ENCODE measurements at places on chromosomes 5 and 9.

- no peak for DNase-seq
Observed at GRCh38 chr9:77594963-77595362, 53.2 kb downstream of the GNA14 start.

GRCh38 chr5:125214080-125214479 lies 467.6 kb upstream of the ZNF608 start:
- DNase-seq, result no peak

GRCh38 chr9:112839331-112839730 lies 51.3 kb downstream of the SLC46A2 start:
- no peak for DNase-seq

DNA sequence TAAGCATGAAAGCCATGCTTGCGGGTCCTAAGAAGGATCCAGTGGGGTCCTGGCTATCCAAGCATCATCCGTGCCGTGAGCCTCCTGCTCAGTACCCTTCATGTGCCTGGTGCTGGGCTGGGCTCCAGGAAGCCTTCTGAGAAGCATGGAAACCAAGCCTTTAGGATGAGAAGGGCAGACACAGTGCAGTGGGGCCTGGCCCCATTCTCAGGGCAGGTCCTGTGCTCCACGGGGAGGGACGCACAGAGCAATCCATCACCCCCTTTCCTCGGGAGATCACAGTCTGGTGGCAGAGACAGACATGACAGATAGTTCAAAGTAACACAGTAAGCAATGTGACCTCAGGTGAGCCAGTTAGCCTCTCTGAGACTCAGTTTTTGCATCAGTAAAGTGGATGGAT lies 76.9 kb downstream of the RGS3 start:
- DNase-seq, result no peak

DNA sequence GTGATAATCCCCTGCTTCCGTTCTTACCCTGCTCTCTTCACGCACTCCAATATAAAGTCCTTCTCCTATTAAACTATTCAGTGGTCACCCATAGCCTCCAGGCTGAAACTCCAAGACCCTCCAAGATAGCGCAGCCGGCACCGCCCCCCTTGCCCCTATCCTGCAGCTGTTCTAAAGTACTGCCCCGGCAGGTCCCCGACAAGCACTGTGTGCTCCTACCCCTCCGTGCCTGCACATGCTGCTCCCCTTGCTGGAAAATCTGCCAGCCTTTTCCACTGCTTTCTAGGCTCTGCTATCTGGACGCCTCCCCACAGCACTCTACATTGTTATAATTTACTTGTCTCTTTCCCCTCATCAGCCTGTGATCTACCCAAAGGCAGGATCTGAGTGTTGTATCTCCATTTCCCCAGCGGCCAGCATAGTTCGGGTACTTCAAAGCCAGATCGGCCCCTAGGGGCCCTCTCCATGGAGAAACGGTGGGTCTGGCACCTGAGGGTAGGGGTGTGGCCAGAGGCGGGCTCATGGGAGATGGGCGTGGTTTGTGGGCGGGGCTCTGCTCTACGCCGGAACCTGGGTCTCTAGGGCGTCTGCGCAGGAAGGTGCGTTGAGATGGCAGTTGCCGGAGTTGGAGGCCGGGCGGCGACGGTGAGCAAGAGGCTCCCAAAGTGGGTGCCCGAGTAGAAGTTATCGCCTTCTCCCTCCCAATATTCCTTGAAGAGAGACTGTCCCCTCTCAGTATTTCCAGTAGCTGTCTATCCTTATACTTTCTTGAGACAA lies 83.5 kb upstream of the RUSC2 start:
- DNase-seq, result peak; percentile 7

GRCh38 chr9:88234114-88234513 lies 95.8 kb upstream of the SPATA31C2 start:
- no peak for DNase-seq

DNA sequence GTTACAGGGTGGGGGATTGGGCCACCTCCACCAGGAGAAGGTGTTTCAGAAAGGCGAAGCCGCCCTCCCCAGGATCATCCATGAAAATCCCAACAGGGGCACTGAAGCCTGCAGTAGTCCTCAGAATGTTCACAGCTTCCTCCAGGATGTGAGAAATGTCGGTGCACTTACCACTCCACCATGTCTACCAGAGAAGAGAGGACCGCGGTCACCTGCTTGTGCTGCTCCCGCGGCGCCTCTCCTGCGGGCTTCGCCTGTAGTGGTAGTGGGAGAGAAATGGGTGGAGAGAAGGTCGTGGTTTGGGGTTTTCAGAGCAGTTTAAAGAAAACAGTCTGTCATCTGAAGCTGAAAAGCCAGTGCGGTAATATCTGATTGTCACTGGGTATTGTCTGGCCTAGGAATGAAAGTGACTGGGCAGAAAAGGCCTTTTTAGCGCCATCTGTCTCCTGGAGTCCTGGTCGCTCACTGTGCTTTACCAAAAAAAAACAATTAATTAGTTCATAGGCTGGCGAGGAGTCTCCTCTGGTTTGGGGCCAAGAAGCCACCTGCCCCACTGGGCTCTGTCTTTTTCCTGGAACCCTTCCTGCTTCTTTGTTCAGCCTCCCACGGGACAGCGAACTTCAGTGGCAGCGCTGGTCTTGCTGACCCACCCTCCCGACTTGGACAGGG lies 23.0 kb upstream of the PPP1R26 start:
- no peak for DNase-seq

GRCh38 chr9:125904155-125904851 lies 157.1 kb downstream of the PBX3 start:
- DNase-seq, result no peak

DNA sequence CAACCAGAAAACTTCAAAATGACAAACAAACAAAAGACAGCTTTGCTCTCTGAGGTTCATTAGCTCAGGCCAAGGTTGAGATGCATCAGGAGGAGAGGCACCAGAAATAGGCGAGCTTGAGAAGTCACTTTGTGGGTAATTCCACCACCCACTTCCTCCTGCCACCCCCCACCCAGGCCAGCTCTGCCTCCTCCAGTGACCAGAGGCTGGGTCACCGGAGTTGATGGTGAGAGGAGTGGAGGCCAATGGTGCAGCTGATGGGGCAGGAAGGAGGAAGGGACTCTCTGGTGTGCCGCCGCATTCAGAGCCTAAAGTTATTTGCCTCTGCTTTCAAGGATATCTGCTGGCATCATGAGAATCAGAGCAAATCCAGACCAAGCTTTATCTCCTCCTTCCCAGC lies 73.8 kb upstream of the ASTN2 start:
- no peak for DNase-seq

- DNase-seq, result no peak
Observed at GRCh38 chr5:121156565-121156964, 692.5 kb downstream of the PRR16 start.

DNA sequence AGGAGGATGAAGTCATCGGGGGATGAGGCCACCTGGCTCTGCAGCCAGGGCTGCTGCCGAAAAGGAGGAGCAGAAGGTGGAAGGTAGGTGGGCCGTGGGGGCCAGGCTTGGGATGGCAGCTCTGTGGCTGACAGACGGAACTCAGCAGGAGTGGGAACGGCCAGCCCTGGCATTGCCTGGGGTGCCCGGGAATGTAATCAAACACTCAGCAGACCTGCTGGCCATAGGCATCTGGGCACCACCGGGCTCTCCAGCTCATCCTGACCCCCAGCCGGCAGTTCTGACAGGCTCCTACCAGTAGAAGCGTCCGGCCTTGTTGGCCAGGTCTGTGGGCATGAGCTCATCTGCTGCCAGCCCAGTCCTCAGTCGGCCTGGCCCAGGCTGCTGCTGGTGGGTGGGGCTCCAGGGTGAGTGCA lies 4.3 kb upstream of the FAT2 start:
- no peak for DNase-seq

DNA sequence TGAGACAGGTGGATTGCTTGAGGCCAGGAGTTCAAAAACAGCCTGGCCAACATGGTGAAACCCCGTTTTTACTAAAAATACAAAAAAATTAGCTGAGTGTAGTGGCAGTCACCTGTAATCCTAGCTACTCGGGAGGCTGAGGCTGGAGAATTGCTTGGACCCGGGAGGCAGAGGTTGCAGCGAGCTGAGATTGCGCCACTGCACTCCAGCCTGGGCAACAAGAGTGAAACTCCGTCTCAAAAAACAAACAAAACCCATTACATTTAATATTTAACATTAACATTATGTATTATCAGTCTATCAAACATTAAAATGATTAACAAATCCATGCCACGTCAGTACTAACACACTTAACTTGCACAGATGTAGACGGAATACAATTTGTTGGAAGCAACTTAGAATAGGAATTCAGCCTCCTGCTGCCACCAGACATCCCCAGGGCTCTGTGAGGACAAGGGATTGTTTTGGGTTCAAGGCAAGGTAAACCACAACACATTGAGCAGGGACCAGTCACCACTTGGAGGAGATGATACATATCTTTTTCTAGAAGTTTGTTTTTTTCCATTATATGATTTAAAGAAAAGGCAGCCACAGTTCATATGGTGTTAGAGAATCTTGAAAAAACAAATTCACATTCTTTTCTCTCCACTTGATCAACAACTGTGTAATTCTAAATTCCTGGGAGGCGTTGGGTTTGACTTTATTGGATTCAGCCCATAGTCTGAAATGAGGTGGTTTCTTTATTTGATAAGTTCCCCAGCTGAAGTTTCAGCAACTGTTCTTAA lies 104.1 kb upstream of the BASP1 start:
- no peak for DNase-seq

- DNase-seq, result no peak
Observed at GRCh38 chr9:93120846-93121315, 13.2 kb downstream of the NINJ1 start.

- no peak for DNase-seq
Observed at GRCh38 chr5:144691936-144692335, 521.3 kb downstream of the KCTD16 start.

DNA sequence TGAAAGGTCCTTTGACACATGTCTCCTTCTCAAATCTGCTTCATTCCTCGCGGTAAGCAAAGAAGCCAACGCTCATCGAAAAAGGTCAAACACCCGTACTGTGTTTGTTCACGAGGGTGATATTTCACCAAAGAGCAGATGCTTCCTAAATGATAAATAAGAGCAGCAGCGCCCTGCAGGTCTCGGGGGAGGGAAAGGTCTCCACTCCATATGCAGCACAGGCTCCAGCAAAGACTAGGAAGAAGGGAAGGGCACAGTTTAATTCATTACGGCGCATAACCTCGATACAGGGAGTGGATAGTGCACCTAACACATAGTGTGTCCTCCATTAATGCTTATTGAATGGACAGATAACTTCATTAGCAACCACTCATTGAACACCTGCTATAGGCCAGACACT lies 593.3 kb downstream of the CDK5RAP2 start:
- no peak for DNase-seq

DNA sequence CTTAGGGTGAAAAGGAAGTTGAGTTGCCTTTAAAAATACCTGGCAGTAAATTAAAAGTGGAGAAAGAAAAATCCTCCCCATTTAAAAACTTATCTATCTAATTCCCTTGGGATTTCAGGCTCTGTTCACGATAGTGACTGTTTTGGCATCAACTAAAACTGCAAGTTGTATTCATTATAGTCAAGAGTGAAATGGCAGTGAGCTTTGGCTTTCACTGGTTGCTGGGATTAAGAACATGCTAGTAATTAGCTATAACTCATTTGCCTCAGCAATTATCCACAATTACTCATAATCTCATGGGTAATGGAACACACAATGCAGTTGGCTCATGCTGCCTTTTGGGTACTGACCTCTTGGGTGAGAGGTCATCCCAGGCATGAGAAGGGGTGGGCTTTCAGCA lies 250.1 kb downstream of the GAS1 start:
- no peak for DNase-seq

- DNase-seq, result no peak
Observed at GRCh38 chr5:68641211-68641610, 425.7 kb downstream of the PIK3R1 start.

- no peak for DNase-seq
Observed at GRCh38 chr9:38384990-38385848, 7.3 kb upstream of the ALDH1B1 start.

DNA sequence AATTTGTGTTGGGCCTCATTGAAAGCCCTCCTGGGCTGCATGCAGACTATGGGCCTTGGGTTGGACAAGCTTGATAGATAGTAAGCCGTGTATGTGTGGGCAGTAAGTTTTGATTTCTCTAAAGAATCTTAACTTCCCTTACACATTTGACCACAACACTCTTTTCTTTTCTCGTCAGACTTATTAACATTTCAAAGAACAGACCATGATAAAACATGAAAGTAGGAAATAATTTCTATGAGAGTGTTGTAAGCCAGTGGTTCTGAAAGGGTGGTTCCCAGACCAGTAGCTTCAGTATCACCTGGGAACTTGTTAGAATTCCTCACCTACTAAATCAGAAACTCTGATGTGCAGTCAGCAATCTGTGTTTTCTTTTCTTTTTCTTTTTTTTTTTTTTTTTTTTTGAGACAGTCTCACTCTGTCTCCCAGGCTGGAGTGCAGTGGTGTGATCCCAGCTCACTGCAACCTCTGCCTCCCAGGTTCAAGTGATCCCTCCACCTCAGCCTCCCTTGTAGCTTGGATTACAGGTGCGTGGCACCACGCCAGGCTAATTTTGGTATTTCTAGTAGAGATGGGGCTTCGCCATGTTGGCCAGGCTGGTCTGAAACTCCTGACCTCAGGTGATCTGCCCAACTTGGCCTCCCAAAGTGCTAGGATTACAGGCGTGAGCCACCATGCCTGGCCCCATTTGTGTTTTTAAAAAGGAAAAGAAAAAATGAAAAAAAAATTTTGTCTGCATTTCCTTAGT lies 20.0 kb upstream of the GCNT1 start:
- no peak for DNase-seq

DNA sequence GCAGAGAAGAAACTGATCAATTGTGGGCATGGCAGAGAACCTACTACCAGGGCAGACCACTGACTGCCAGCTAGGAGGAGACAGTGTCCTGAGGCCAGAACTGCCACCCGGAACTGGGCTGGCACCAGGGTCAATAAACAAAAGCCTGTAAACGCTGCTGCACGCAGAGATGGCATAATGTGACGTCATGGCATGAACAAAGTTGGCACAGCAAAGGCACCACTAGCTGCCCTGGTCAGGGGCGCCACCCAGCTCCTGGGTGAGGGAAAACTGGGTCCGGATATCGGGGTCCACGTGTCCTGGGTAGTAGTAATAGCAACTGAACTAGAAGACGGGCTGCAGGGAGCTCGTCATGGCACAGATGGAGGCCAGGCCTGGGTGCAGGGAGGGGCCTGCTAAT lies 32.1 kb downstream of the DYNC2I2 start:
- DNase-seq, result no peak

- DNase-seq, result peak; percentile 35
Observed at GRCh38 chr9:110255463-110256379, 586 bp downstream of the TXN start.

DNA sequence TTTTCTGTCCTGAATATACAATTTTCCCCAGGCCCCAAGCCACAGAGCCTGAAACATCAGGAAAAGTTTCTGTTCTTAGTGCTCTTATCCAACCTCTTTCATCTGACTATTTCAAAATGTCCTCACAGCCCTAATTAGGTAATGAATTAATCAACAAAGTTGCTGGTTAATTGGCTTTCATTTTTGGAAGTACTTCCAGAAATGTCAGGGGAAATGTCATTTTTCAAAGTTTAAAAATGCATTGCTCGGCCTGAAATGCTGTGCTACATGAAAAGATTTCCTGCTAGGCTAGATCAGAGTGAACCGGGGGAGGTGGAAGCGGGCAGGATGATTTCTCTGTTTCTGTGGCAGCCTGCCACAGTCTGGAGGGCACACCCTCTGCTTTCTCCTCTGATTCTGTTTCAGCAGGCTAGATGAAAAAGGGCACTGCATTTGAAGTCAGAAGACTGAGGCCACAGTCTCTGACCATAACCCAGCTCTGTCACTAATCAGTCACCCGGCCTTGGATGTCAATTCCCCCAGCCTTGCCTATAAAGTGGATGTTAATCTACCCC lies 55.9 kb upstream of the BARX1 start:
- DNase-seq, result no peak
